Activated CD4-positive, alpha-beta T cell treated with anti-CD3 and anti-CD28 coated beads, Interleukin-2, amount 10 ng/mL, durations not matched to agents 24 days and 14 days (primary cell): ENCODE measurements at places on chromosomes 1 and 21. TPM values are rescaled to one million over a fixed set of nuclear protein-coding genes. Genes with fewer than 3 reads are reported as not detected.

DNA sequence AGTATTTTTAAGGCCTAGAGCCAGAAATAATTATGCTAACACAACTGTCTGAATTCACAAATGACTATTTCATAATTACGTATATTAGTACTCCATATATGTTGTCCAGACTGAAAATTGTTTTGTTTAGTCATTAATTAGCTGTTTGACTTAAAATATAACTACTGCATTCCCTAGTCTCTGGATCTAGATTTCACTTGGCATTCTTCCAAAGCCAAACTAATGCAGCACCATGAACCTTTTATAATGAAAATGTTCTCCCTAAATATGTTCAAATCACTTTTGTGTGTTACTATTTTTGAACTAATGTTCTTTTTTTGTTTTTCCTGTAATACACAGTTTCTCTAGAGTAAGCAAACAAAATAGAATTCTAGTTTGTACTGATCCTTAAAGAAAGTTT lies 46.1 kb downstream of the CAMTA1 start:
- H3K27ac ChIP-seq, result no peak overlapping the region
- no peak overlapping the region for H3K4me3 ChIP-seq
- H3K36me3 ChIP-seq, result peaks cover 7% of the 10 kb centered on the region
- DNase-seq, result no peak
- H3K27me3 ChIP-seq, result no peaks in the 10 kb centered on the region
- H3K4me1 ChIP-seq, result peaks cover 3% of the 10 kb centered on the region

GRCh38 chr1:184789884-184790283 lies 35.2 kb upstream of the EDEM3 start:
- no peak overlapping the region for H3K27ac ChIP-seq
- peaks cover 5% of the 10 kb centered on the region for H3K4me1 ChIP-seq
- DNase-seq, result no peak
- peaks cover 2% of the 10 kb centered on the region for H3K36me3 ChIP-seq
- H3K4me3 ChIP-seq, result no peak overlapping the region
- H3K27me3 ChIP-seq, result no peaks in the 10 kb centered on the region

DNA sequence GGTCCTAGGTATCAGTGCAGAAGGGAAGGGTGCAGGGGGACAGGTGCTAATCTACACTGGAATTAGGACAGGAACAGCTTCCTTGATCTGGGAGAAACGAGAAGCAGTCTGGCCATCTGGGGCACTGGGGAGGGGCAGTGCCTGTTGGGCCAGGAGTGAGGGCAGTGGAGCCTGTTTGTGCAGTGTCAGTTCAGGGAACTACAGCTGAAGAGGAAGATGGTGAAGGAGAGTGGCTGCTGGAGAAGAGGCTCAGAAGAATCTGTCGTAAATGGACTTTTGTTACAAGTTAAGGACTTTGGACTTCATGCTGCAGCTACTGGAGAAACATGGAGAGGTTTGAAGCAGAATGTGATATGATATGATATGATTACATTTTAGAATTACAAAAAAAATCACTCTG lies 3.2 kb upstream of the TNFSF4 start:
- peaks cover 28% of the 10 kb centered on the region for H3K4me1 ChIP-seq
- H3K27ac ChIP-seq, result no peak overlapping the region
- H3K4me3 ChIP-seq, result no peak overlapping the region
- DNase-seq, result no peak

DNA sequence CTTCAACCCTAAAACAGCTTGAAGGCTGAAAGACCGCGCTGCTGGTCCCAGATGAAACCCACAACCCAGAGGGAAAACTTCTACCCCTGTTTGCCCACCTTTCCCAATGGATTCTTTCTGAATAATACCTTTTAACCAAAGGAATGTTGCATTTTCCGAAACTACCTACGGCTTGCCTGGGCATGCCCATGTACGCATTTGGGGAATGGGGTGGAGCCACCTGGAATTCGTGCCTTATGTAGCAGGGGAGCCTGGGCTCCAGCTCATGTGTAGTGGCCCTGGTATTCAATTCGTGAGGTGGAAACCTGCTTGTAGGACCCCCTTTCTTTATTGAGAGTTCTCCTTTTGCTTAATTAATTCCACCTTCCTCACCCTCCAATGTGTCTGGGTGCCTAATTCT lies 256.6 kb upstream of the RGS18 start:
- no peaks in the 10 kb centered on the region for H3K27me3 ChIP-seq
- H3K4me3 ChIP-seq, result no peak overlapping the region
- no peaks in the 10 kb centered on the region for H3K4me1 ChIP-seq
- no peak overlapping the region for H3K27ac ChIP-seq

The E2F2 gene
- total RNA-seq, result 30.4 and 33.7 TPM in 2 replicates

The CHIA gene
- not detected in 2 replicates for total RNA-seq
